ENCODE measurements at places on chromosomes 12 and 14.

- H3K27ac ChIP-seq, result no peak overlapping the region
- no peak overlapping the region for H3K4me3 ChIP-seq
- DNase-seq, result no peak
- H3K36me3 ChIP-seq, result no peaks in the 10 kb centered on the region
These were observed 58.4 kb upstream of the STAC3 start for GRCh38 chr12:57309420-57309819.

GRCh38 chr14:23379366-23380196 is 2.7 kb downstream of the CMTM5 start:
- no peaks in the 10 kb centered on the region for H3K27me3 ChIP-seq
- DNase-seq, result peak; percentile 74
- H3K4me1 ChIP-seq, result peaks cover 13% of the 10 kb centered on the region
- H3K36me3 ChIP-seq, result no peaks in the 10 kb centered on the region

DNA sequence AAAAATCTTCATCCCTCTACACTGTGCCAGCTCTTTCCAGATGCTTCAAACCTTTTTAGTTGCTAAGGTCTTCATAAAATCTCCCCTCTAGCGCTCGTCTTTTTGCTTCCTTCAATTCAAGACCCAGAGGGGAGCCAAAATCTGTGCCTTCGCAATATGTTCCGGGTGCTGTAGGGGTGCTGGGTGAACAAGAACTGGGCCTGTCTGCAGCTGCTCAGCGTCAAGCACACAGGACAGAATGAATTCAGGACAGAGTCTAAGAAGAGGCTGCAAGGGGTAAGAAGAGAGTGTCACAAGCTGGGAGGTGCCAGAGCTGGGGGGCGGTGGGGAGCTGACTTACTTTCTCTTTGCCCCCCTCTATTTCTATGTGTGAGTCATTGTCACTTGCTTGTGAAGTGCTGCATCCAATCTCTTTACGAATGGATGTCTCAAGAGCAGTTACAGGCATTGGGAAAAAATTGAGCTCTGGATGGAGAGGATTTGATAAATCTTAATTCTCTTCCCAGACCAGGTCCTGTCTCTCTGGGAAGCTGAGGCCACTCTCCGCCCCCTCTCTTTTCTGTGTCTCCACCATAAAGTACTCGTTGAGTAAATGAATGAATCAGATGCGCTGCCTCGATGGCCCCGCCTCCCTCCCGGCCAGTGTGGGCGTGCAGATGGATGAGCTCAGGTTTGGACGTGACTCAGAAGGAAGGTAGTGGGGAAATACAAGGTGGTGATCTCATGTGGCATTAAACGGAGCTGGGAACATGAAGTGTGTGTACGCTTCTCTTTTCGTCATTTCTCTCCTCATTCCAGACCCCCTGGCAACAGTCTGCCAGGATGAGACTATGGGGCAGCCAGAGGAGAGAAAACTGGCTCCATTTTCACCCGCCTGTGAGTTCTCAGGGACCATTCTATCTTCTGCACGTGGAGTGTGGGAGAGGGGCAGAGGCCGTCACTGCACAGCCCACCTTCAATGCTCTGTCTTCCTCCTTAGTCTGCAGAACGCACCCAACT is 91.3 kb downstream of the TSPAN9 start:
- H3K4me3 ChIP-seq, result no peak overlapping the region
- H3K4me1 ChIP-seq, result peaks cover 25% of the 10 kb centered on the region
- DNase-seq, result no peak
- H3K27ac ChIP-seq, result no peak overlapping the region
- H3K36me3 ChIP-seq, result no peaks in the 10 kb centered on the region

DNA sequence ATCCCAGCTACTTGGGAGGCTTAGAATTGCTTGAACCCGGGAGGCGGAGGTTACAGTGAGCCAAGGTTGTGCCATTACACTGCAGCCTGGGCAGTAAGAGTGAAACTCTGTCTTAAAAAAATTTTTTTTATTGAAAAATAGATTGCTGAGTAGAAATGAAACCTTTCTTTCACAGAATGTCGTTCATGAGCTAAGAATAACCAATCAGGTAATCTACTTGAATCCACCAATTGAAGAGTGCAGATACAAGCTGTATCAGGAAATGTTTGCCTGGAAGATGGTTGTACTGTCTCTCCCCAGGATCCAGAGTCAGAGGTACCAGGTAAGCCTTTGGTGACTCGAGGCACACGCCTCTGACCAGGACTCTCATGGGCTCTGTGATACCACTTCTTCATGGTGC is 27.0 kb downstream of the DYNC1H1 start:
- H3K27me3 ChIP-seq, result no peaks in the 10 kb centered on the region
- H3K36me3 ChIP-seq, result peaks cover 8% of the 10 kb centered on the region
- no peaks in the 10 kb centered on the region for H3K4me1 ChIP-seq
- no peak for DNase-seq
- H3K27ac ChIP-seq, result no peak overlapping the region
- no peak overlapping the region for H3K4me3 ChIP-seq

DNA sequence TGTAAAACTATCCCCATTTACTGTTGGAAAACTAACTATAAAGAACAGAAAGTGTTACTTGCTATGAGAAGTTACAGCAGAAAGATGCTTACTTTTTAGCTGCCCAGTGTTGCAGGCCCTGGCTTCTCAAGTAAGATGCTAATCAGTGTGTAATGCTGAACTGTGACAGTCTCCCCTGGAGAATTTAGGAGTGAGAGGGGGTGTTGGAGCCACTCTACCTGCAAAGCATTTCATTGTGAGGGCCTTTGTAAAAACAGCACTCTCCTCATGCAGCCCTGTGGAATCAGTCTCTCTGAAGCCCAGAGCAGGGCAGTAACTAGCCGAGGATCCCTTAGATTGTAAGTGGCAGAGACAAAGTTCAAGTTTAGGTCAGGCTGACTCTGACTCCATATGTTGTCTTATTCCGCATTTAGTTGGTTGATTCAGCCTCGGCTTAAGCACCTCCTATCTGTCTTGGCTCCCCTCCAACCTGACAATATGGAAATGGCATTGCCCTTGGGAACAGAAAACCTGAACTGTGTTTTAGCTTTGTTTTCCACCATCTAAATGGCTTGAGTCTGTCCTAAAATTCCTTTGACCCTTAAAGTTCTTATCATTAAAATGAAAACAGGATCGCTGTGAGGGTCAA is 141.3 kb downstream of the PRKCH start:
- no peak overlapping the region for H3K4me3 ChIP-seq
- H3K36me3 ChIP-seq, result no peaks in the 10 kb centered on the region
- no peaks in the 10 kb centered on the region for H3K27me3 ChIP-seq
- DNase-seq, result no peak
- H3K27ac ChIP-seq, result no peak overlapping the region
- H3K4me1 ChIP-seq, result peaks cover 17% of the 10 kb centered on the region

DNA sequence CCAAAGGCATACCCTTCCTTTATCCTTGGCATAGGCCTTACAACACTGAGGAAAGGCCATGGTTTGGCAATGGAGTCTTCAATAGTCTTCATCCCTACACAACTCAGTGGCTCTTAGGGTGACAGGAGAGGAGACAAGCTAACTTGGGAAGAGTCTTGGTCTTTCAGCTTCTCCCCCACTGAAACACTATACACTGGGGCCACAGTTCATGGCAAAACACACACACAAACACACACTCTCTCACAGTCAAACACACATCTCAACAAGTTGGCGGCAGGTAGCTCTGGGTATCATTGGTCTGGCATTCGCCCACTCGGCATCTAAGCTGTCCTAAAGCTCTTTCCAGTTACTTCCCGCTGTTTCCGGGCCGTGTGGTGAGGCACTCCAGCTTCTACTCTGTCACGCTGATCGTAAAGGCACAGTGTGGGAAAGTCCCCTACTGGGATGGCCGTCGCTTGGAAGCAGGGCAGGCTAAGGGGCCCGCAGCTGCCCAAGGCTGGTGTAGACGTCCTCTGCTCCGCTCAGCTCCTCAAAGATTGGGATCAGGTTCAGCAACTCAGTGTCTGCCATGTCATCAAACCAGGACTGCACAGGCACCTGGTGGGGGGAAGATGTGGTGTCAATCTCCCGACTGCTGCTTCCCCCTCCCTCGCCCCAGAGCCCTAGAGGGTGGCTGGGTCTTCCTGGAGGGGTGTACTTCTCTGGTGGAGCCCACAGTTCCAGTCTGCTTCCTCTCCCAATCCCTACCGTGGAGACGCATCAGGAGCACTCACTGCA is 4.8 kb upstream of the AVIL start:
- DNase-seq, result no peak
- H3K27ac ChIP-seq, result no peak overlapping the region
- no peaks in the 10 kb centered on the region for H3K36me3 ChIP-seq
- no peak overlapping the region for H3K4me3 ChIP-seq

GRCh38 chr14:32597771-32598170 is 268.7 kb downstream of the AKAP6 start:
- H3K36me3 ChIP-seq, result no peaks in the 10 kb centered on the region
- peaks cover 5% of the 10 kb centered on the region for H3K4me1 ChIP-seq
- no peaks in the 10 kb centered on the region for H3K27me3 ChIP-seq
- H3K27ac ChIP-seq, result no peak overlapping the region
- no peak for DNase-seq

DNA sequence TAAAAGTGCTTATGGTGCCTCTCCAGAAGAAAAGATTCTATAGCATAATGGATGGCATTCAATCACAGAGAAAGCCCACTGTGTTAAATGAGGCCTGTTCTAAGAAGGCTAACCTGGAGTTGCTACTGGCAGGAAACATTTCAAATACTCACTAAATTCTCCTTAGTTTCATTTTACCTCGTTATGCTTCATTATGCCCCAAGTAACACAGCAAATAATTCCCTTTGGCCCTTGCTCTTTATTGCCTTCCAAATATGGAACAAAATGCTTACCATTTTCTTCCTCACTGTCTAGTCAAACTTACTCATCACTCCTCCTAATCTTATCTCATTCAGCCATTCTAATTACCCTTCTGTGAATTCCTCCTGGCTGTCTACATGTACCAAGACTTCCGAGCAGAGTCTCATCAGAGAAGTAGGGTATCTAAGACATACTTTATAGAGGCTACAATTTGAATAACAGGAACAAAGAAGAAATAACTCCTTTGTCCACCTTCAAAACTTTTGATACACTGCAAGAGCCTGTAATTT is 292.1 kb upstream of the CLEC14A start:
- H3K27ac ChIP-seq, result peak overlapping the region; percentile 48
- H3K4me3 ChIP-seq, result no peak overlapping the region
- H3K27me3 ChIP-seq, result no peaks in the 10 kb centered on the region
- H3K36me3 ChIP-seq, result no peaks in the 10 kb centered on the region
- DNase-seq, result no peak
- H3K4me1 ChIP-seq, result peaks cover 34% of the 10 kb centered on the region

- no peak overlapping the region for H3K27ac ChIP-seq
- H3K27me3 ChIP-seq, result no peaks in the 10 kb centered on the region
- no peak overlapping the region for H3K4me3 ChIP-seq
- H3K36me3 ChIP-seq, result no peaks in the 10 kb centered on the region
- H3K4me1 ChIP-seq, result no peaks in the 10 kb centered on the region
These were observed 423.7 kb downstream of the PRKD1 start for GRCh38 chr14:29503903-29504302.

DNA sequence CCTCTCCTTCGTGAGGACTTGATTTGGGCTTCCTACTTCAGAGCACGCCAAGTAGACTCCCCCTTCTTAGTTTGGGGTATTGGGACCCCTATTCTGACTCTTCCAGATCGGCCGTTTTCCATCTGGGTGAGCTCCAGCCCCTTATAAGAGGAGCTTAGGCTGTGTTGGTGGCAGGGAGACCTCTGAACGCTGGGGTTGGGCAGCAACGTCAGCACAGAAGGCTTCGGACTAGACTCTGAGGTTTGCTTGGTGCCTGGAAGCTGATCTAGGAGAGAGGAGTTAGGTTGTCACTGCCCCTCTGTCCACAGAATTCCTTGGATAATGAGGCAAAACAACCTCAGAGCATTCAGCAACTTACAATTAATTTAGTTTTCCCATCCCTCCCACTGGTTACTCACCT is 99.2 kb upstream of the RTL1 start:
- no peaks in the 10 kb centered on the region for H3K4me1 ChIP-seq
- no peaks in the 10 kb centered on the region for H3K27me3 ChIP-seq
- no peak for DNase-seq
- H3K4me3 ChIP-seq, result no peak overlapping the region

DNA sequence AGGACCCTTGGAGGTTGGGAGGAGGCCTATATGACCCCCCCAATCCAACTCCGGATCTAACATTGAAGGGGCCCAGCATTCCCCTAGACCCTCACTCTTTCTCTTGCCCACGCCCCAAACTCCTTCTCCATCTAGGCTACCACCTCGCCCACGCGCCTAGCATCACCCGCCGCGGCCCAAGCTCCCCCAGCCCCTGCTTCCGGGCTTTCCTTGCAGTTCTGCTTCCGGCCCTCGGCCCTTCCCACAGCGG is 445 bp downstream of the CERS5 start:
- no peaks in the 10 kb centered on the region for H3K27me3 ChIP-seq
- H3K27ac ChIP-seq, result peak overlapping the region; percentile 96
- H3K36me3 ChIP-seq, result no peaks in the 10 kb centered on the region
- H3K4me1 ChIP-seq, result peaks cover 17% of the 10 kb centered on the region
- H3K4me3 ChIP-seq, result peak overlapping the region; percentile 83
- no peak for DNase-seq

GRCh38 chr12:83690465-83690864 is 1003.8 kb downstream of the TMTC2 start:
- no peaks in the 10 kb centered on the region for H3K36me3 ChIP-seq
- H3K27me3 ChIP-seq, result no peaks in the 10 kb centered on the region
- H3K4me1 ChIP-seq, result no peaks in the 10 kb centered on the region

GRCh38 chr14:32825058-32825457 is 113.6 kb upstream of the NPAS3 start:
- H3K27ac ChIP-seq, result no peak overlapping the region
- no peaks in the 10 kb centered on the region for H3K27me3 ChIP-seq
- DNase-seq, result no peak
- H3K4me1 ChIP-seq, result peaks cover 8% of the 10 kb centered on the region
- H3K36me3 ChIP-seq, result no peaks in the 10 kb centered on the region

DNA sequence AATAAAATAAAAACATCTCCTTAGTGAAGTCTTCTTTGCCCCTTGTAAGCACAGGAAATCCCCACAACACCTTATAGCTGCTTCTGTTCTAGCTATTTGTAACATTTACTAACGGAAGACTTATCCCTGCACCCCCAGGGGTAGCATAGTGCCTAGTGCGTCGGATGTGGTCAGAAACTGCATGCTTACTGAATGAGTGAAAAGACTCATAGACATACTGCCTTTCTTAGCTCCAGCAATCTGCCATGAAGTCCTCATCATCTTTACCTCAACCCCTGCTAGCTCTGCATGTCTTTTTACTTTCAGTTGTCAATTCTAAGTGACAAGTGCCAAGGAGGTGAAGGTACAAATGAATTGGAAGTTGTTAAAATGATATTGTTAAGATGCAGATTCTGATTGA is 12.9 kb downstream of the RIOX1 start:
- no peak for DNase-seq
- no peaks in the 10 kb centered on the region for H3K27me3 ChIP-seq
- H3K36me3 ChIP-seq, result no peaks in the 10 kb centered on the region
- no peaks in the 10 kb centered on the region for H3K4me1 ChIP-seq
- H3K4me3 ChIP-seq, result no peak overlapping the region
- H3K27ac ChIP-seq, result no peak overlapping the region

- H3K27ac ChIP-seq, result no peak overlapping the region
- H3K4me1 ChIP-seq, result peaks cover 25% of the 10 kb centered on the region
- no peaks in the 10 kb centered on the region for H3K27me3 ChIP-seq
- DNase-seq, result peak; percentile 55
- H3K36me3 ChIP-seq, result no peaks in the 10 kb centered on the region
These were observed 1.1 kb upstream of the SSH1 start for GRCh38 chr12:108858311-108859074.

GRCh38 chr12:49364989-49365388 is 2.3 kb upstream of the SPATS2 start:
- no peak for DNase-seq
- no peaks in the 10 kb centered on the region for H3K36me3 ChIP-seq
- H3K4me1 ChIP-seq, result peaks cover 14% of the 10 kb centered on the region
- no peak overlapping the region for H3K27ac ChIP-seq
- no peak overlapping the region for H3K4me3 ChIP-seq
